Body of pancreas (tissue), 4 donors: ENCODE measurements at places on chromosomes 4 and X.
A peak's percentile ranks its signal among the peaks of the same experiment; 100 is the strongest.

DNA sequence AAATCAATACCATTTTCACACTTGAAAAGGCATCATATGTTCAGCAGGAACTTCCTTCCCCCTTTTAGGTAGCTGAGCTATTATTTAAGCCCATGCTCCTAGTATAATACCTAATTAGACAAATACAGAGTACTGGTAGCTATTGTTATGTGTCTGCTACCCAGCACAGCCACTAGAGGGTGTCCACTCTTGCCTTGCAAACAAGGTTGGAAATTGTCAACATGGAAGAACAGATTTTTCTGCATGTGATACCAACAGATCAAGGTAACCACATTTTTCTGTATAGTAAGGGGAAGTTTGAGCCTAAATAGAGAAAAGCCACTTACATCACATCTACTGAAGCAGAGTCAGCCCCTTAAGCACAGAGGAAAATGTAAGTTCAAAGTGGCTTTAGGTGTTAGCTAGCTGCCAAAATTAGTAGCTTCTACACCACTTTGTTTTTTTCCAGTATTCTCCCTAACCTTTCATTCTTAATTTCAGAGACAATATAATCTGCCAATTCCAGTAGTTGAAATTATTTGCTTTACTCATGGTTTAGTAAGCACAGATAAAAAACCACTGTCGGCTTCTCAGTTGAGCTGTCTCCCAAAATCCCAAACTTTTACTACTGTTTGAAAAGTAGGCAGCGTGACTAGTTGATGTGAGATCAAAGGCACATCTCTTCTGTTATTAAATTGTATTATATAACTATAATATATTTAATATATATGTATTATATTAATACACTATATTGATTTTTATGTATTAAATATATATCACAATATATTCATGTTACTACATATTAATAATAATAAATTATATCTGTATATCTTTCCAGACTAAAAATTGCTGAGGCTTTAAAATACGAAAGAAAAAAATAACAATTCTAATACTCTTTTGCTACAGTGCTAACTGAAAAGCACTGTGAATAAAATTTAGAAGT lies 38.2 kb downstream of the EDNRA start:
- peak; percentile 71 for DNase-seq

- no peak for DNase-seq
Measured at GRCh38 chrX:125769628-125770027, 396.5 kb downstream of the DCAF12L2 start.

GRCh38 chrX:17654116-17654515 lies 83.2 kb upstream of the SCML1 start:
- no peak for DNase-seq

GRCh38 chr4:40845154-40845835 lies 95.5 kb downstream of the NSUN7 start:
- no peak for DNase-seq

- DNase-seq = no peak
Measured at GRCh38 chr4:93334003-93334402, 494.6 kb upstream of the ATOH1 start.

DNA sequence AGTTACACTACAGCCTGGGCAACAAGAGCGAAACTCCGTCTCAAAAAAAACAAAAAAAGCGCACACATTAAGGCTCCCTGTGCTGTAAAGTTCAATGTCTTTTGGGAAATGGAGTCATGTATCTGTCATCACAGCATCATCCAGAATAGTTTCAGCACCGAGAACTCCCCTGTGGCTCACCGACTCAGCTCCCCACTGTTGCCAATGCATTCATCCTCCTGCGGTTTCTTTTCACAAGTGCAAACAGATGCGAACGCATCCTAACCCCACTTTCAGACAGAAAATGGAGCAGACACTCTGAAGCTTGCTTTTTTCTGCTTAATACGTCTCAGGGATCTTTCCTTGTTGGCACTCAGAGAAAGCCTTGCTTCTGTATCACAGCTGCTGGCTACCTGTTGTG lies 13.8 kb upstream of the SH3TC1 start:
- no peak for DNase-seq

GRCh38 chr4:107131295-107131694 lies 95.2 kb upstream of the DKK2 start:
- no peak for DNase-seq

DNA sequence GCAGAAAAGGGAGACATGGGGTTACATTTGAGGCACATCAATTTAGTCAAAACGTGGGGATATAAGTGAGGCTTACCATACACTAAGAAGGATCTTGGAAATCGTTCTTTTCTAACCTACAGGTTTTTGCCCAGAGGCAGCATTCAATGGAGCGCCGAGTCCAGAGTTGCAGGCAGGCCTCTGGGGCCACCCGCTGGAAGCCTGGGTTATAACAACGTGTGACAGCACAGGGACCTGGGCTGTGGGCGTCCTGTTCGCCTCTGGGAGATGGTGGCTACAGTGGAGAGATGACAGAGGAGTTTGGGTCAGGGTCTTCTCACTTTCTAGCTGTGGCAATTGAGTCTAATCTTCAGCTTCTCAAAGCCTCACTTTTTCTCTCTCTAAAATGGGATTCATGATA lies 53.9 kb downstream of the ENPP6 start:
- peak; percentile 70 for DNase-seq

- DNase-seq = no peak
Measured at GRCh38 chr4:96162636-96163035, 322.7 kb downstream of the PDHA2 start.

GRCh38 chr4:4217113-4217512 lies 9.6 kb downstream of the OTOP1 start:
- no peak for DNase-seq

DNA sequence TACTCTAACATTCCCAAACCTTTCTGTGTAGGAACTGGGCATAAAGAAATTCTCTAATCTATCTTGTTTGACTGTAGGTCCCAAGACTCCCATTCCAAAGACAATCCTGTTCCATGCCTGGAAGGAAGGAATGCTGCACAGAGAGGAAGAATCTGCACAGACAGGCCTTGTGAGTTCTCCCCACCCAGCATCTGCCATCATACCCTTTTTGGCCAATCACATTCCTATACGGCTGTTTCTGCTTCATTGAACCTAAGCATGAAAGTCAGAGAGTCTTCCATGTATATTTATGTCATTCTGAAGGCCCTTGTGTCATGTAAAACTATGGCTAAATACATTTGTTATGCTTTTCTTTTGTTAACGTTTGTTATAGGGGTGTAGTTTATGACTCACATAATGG lies 667.7 kb upstream of the IGFBP7 start:
- no peak for DNase-seq

DNA sequence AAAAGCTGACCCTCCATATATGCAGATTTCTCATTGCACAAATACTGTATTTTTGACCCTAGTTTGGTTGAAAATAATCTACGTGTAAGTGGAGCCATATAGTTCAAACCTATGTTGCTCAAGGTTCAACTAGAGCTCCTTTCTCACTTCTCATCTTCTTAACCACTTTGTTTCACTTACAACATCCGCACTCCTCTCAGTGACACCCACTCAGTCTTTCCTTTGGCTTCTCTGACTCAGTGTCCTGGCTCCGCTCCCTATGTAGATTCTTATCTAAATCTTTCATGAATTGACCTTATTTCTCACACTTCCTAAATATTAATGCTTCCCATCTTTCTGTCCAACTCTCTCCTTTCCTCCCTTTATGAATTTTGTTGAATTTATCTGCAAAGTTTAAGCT lies 32.9 kb upstream of the DKK2 start:
- DNase-seq = no peak

DNA sequence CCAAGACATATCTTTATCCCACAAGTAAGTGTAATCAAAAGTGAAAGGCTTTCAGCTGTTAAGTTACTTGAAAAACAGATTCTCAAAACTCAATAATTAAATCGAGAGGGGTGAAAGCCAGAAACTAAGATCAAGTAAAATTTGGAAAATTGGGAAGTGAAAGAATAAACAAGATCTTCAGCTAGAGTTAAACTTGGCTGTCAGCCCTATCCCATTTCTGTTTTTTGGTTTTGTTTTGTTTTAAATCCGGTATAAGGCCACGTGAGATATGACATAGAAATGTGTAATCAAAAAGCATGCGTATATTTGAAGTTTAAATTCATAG lies 856.8 kb downstream of the STIM2 start:
- no peak for DNase-seq

- DNase-seq = no peak
Measured at GRCh38 chrX:38126179-38126578, 94.5 kb downstream of the SRPX start.

DNA sequence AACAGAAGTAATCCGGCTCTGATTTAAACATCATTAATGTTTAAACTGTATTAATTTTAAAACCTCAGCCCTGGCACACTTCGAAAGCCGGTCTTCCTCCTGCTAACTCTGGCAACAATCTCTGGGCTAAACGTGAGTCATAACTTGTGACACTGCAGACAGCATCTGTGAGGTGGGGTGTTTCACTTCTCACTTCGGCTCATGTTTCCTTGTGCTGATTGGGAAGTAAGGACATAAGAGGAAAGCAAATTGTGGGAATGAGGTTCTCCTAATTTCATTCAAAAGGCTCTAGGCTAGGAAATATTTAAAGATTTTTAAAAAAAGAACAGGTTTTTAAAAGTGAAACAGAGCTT lies 139.9 kb upstream of the USP9X start:
- peak; percentile 11 for DNase-seq

GRCh38 chr4:172630280-172630679 lies 538.3 kb upstream of the GALNT7 start:
- DNase-seq = no peak

DNA sequence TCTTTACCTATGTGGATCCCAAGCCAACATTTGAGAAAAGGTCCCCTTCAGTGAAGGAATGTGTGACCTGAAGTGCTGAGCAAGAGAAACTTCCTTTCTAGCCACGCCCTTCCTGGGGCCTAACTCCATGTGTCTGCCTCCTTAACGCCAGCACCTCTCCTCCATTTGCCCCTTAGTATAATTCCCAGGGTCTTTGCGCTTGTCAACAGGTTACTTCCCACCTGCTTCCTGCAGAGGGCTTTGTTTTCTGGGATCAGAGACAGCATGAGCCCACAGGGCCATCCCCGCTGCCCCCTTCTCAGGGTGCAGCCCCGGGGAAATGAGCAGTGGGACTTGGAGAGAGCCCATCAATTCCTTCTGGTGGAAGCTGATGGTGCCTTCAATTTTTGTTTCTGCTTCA lies 45.9 kb upstream of the DRD5 start:
- no peak for DNase-seq

DNA sequence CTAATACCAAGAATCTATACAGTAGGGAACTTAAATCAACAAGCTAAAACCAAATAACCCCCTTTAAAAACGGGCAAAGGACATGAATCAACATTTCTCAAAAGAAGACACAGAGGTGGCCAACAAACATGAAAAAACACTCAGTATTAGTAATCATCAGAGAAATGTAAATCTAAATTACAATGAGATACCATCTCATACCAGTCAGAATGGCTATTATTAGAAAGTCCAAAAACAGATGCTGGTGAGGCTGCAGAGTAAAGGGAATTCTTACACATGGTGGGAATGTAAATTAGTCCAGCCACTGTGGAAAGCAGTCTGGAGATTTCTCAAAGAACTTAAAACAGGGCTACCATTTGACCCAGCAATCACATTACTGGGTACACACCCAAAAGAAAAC lies 167.8 kb downstream of the PACRGL start:
- no peak for DNase-seq

- no peak for DNase-seq
Measured at GRCh38 chr4:6472387-6473263, at the start of gene PPP2R2C. PPP2R2C (minus strand) TSS chr4:6472614; CDS start chr4:6472229, 385 bp downstream.

DNA sequence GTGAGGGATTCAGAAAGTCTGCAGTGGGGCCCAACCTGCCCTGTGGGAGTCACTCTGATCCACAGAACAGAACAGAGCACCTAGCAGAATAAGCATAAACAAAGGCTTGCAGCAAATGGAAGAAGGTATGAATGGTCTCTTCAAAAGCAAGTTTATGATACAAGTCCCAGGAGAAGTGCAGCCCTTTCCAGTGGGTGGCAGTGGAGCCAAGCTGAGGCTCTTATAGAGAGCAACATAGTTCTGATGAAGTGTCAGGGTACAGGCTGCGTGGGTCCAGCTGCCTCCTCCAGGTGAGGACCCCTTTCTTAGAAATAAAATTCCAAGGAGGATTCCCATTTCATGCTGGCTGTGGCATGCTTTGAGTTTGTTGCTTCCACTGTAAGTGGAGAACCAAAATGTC lies 88.8 kb upstream of the PAK3 start:
- no peak for DNase-seq

- DNase-seq = no peak
Measured at GRCh38 chr4:140448830-140449229, 21.4 kb upstream of the CLGN start.

DNA sequence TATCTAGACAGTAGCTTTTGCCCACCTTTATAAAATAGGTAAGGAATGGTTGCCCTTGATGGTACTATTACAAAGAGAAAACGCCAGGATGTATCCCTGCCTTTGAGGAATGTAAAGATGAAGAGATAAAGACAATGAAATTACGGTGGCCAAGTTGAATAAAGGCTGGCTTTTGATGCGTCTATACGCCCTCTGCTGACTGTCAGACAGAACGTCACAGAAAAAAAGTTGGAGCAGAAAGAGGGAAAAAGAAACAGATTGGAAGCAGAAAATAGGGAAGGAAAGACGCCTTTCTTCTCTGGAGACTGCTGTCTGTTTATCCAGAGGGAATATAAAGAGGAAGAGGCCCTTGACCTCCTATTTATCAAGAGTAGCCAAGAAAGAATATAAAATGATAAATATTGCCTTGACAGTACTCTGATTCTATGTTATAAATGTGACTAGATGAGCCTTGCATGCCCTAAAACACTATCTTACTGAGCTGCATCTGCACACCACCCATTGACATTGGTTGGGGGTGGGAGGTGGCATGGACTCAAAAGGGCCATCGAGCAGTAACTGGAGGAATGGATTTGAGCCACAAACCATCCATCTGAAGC lies 30.6 kb downstream of the PCDH19 start:
- no peak for DNase-seq

DNA sequence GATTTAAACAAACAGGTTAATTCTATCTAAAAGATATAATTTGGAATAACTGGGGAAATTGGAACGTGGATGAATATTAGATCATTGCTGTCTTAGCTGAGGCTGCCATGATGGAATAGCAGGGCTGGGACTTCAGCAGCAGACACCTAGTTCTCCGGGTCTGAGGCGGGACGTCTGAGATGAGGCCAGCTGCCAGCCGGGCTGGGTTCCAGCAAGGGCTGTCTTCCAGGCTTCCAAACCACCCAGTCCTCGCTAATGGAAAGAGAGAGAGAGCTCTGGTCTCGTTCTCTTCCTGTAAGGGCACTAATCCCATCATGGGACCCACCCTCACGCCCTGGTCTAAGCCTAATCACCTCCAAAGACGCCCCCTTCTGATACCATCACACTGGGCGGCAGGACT lies 85.7 kb downstream of the ADRA2C start:
- peak; percentile 22 for DNase-seq

- no peak for DNase-seq
Measured at GRCh38 chrX:2162695-2163094, 338.1 kb downstream of the DHRSX start.

DNA sequence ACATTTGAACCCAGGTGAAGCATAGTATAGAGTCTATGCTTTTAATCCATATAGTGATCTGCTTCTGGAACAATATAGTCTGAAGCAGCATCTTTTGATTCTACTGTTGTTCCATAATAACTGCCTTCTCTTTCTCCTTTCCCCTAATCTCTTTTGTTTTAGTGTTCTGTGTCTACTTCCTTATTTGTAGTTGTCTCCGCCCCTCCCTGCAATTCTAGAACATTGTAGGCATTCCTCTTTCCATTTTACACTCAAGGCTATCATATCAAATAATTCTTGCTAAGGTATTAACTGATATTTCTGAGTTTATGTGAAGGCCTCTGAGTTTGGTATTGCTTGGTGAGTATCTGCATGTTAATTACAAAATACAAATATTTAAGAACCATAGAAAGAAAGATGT lies 11.6 kb downstream of the BLTP1 start:
- DNase-seq = no peak

- DNase-seq = no peak
Measured at GRCh38 chr4:46270986-46271596, 118.8 kb downstream of the GABRA2 start.
